Epithelial cell of proximal tubule (primary cell): ENCODE measurements at places on chromosomes 5 and 9. TPM values are rescaled to one million over a fixed set of nuclear protein-coding genes. Genes with fewer than 3 reads are reported as not detected.

DNA sequence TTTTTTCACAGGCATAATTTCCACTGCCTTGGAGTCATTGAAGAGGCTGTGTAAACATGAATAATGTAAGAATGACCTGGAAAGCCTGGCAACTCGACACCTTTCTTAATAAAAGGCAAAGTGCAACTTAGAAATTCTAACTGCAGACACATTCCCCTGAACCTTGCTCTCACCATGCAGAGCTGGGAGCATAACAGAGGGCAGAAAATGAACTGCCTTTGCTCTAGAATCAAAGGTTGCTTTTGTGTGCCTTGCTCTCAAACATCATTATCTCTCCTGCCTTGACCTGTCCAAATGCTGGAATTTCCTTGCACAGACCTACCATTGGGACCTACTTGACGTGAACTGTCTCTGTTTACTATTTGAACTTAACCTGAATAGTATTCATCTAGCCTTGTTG lies 462.0 kb upstream of the ZNF462 start:
- no peak for DNase-seq

DNA sequence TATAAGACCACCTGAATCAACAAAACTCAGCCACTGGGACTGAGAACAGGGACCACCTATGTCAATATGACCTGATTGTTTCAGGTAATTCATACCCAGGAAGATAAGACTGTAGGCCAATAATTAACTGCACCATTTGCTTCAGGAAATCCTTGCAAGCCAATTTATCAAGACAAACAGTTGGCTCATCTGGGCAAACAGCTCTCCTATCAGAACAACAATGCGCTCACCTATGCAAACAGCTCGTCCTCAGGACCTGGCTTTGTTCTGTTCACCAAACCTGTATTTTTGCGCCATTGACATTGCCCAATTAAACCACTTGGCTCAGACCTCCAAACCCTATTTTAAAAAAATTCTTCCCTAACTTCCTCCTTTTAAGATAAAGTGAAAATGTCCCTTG lies 92.3 kb upstream of the MARCHF11 start:
- no peak for DNase-seq

GRCh38 chr5:133396187-133396741 lies 216.1 kb downstream of the FSTL4 start:
- no peak for DNase-seq

DNA sequence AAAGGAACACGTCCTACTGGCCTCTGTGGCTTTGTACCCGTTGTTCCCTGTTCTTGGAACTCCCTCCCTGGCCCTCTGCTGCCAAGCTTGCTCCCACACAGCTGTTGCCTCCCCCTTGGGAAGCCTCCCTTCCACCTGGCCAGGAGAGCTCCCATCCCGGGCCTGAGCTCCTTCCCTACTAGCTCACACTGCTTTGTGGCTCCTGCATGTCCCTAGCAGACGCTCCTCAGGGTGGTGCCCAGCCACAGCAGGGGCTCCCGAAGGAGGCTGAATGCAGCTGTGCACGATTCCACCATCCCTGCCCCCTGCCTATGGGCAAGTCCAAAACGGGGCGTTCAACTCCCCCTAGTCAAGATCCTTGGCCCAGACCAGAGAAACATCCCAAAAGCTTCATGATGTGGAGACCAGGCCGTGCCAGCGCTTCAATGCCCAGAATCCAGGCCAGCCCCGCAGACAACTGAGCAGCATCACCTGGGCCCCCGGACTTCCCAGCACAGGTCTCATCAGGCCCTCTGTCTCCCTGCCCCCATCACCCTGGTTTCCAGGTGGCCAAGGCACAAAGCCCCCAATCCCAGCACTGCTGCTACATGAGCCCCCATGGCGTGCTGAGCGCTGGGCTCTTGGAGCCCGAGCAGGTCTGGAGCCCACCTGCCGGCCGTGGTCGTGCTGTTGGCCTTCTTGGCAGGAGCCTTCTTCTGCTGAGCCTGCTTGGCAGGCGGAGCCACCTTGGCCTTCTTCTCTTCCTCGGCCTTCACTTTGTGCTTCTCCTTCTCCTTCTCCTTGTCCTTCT lies 14.3 kb downstream of the BRD3OS start:
- DNase-seq, result no peak

IL33 gene
- total RNA-seq, result 1.3 TPM in 1 of 2 replicates, not detected in the other

TMEM8B gene
- 2.5 and 4.2 TPM in 2 replicates for total RNA-seq
